ENCODE measurements at places on chromosomes 16 and 17.

- no peak for DNase-seq
Measured at GRCh38 chr16:68436581-68436980, 11.7 kb downstream of the SMPD3 start.

DNA sequence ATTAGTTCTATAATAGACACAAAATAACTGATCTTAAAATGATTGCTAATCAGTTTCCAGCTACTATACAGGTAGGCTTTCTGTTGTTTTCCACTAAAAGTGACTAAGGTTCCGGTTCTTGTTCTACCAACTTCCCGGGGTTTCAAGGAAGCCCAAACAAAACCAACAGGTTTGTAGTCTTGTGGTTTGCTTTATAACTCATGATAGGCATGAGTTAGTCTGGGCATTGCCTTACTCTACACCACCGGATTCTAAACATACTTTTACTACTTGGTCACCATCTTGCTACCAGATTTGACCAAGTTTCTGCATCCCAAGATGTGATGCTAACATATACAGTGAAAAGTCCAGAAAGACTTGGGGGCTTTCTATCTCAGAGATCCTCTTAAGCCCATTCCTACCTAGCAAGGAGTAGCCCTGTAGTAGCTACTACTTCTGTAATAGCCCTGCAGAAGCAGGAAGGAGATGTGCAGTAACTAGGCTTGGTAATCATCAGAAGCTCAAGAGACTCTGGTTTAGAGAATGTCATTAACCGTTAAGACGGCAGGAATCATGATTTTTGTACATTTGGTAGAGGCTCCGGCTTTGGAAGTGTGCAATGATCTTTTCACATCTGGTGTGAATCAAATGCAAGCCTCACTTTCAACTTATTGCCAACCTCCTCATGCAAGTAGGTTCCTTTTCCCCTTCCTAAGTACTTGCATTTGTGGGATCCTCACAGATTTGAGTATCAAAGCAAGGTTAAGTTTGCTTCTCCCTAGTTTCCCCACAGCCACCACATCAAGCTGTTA lies 1.6 kb downstream of the FAM117A start:
- DNase-seq = no peak

GRCh38 chr16:4552541-4552940 lies 3.6 kb upstream of the C16orf96 start:
- DNase-seq = no peak

DNA sequence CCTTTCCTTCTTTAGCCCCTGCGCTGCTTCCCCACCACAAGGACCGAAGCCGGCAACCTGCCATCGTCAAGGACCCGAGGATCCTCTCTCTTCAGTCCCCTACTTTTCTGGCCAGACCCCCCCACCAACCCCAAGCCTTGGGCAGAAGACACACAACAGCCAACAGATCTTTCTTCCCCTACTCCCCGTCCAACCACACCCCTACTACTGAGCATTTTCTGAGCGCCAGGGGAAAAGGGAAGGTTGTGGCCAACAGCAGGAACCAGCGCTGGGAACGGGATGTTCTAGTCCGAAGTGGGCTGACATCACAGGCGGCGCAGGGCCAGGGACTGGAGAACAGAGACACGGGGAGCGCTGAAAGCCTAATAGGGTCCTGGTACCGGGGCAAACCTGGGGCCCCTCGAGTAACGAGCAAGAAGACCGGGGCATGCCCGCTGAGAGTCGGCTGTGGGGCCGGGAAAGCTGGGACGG lies 528 bp downstream of the PER1 start:
- peak; percentile 13 for DNase-seq

GRCh38 chr17:79026376-79027273 lies 2.7 kb downstream of the C1QTNF1 start:
- no peak for DNase-seq

GRCh38 chr16:48555597-48556242 lies 54.3 kb downstream of the N4BP1 start:
- no peak for DNase-seq

Data from cerebellar nuclear complex (tissue), 1 donor.